ENCODE measurements at places on chromosomes 2 and 18. TPM values are rescaled to one million over a fixed set of nuclear protein-coding genes. Genes with fewer than 3 reads are reported as not detected.

Gene GLI2
- polyA plus RNA-seq = 13.4 TPM

DNA sequence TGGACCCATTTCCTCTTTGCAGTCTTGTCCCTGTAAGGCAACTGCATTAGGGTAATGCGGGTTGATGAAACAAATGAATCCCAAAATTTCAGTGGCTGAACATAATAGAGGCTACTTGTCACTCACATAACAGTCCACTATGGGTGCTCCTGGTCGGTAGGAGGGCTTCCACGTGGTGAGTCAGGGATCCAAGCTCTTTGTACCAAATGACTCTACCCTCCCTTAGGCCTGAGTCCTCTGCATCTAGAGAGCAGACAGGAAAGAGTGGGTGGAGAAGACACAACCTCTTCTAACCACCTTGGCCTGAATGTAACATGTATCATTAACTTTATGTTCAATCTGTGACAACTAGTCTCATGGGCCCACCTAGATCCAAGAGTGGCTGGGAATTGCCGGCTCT, 86.2 kb upstream of the HAAO start:
- DNase-seq = no peak

GRCh38 chr2:179273461-179273962, 8.9 kb upstream of the SESTD1 start:
- DNase-seq = peak; percentile 48

- DNase-seq = no peak
Measured at GRCh38 chr2:130836501-130837174, at the start of gene ARHGEF4. Gene ARHGEF4 (plus strand): TSS chr2:130836914. CDS start chr2:130836954, 40 bp downstream.

DNA sequence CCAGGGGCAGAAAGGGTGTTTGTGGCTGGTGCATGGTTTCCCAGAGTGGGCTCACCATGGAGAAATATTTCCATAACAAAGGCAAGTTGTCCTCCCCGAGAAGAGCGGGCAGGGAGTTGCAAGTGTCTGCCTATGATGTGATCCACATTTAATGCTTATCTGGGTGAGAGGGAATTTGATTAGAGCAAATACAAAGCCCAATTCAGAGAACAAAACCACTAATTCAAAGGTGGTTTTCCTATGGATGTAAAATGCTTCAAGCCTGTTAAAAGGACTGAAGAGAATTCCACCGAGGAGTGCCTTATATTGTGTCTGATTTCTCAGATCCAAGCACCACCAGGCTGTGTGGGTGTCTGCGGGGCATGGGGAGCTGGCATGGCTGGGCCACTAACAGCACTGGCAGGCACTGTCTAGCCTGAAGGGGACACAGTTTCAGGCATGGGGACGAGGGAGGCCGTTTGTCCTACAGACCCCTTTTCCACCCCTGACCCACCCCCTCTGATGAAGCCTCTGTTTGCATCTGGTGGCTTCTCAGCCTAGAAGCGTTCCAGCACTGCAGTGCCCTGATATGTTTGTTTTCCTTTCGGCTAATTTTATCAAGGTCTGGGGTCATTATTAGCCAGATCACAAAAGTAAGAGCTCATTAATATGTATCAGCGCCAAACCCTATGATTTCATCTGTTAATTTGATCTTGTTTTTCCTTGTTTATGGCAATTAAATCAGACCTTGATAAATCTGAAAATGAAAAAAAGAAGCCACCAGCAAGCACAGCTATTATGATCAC, 357.3 kb downstream of the HRH4 start:
- no peak for DNase-seq

DNA sequence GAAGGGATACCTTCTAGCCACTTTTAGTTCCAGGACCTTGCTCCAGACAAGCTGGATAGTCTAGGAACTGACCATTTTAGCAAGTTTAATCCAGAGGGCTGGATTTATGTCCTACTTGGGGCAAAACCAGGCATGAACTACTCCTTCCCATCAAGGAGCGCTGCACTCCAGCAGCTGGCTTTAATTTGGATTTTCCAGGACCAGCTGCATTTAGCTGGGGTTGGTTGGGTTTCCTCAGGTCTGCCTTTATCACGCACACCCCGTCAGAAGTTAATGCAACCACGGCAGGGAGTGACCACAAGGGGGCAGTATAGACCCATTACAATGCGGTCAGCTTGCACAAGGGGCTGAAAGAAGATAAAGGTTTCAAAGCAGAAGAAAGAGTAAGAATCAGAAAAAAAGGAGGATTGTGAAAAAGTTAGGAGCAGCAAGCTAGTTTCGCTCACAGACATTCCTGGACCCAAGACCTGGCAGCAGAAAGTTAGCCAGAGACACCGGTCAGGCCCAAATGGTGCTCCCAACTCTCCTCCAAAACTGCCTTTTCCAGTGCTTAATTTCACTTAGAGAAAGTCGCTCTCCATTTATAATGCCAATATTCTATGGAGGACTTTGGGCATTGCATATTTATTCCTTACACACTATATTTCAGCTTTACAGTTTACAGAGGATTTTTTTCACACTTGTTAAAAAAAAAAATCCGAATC, 40.1 kb downstream of the SLC4A1AP start:
- DNase-seq = peak; percentile 87

Measured in renal pelvis (tissue), 12 donors.